ENCODE measurements at places on chromosomes 2 and 18. TPM values are rescaled to one million over a fixed set of nuclear protein-coding genes. Genes with fewer than 3 reads are reported as not detected.

DNA sequence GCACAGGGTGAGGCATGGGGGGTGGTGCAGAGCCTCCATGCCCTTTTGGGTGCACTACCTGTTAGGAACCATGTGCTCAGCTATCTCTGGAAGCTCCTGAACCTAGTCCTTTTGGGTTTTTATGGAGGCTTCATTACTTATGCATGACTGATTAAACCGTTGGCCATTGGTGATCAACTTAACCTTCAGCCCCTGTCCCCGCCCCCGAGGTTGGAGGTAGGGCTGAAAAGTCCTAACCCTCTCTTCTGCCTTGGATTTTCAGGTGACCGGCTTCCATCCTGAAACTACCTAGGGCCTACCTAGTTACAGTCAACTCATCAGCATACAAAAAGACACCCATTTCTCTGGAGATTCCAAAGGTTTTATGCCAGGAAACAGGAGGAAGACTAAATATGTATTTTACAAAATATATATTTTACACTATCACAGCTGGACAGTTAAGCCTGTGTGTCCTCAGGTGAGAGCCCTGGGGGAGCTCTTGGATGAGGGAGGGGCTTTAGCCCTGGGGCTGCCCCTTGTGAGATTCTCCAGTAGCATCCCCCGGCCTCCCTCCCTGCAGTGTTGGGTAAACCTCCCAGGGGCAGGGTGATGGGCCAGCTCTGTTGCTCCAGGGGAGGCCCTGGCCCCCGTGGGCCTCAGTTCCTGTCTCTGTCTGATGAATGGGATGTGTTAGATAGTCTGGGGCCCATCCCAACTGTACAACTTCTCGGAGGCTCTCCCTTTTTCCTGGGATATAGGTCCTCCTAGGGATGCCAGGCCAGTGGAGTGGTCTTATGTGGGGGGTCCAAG is 24.1 kb downstream of the GLI2 start:
- DNase-seq = no peak

GRCh38 chr2:62227386-62228075 is 31.6 kb downstream of the B3GNT2 start:
- no peak for DNase-seq

- DNase-seq = no peak
Observed at GRCh38 chr2:25881764-25882163, 3.5 kb upstream of the ASXL2 start.

DNA sequence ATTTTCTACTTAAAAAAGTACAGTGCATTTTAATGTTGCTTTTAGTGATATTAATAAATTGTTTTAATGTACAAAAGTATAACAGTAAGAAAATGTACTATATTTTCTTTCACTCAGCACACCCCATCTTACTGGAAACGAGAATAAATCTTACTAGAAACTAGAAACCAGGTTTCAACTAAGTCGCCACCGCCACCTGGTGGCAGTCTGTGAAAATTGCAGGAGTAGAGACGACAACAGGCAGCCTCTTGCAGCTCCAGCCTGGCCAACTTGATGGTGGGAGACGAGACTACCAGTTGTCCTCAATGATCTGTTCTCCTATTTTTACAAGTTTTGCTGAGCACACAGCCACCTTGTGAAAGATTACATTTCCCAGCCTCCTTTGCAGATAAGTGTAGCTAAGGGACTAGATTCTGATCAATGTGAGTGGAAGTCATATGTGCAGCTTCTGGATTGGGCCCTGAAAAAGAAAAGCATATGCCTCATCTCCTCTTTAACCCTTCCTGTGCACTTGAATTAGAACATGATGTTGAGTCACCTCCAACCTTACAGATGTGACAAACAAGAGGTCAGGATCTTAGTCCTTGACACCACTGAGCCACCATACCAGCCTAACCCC is 8.7 kb downstream of the OTOF start:
- no peak for DNase-seq

DNA sequence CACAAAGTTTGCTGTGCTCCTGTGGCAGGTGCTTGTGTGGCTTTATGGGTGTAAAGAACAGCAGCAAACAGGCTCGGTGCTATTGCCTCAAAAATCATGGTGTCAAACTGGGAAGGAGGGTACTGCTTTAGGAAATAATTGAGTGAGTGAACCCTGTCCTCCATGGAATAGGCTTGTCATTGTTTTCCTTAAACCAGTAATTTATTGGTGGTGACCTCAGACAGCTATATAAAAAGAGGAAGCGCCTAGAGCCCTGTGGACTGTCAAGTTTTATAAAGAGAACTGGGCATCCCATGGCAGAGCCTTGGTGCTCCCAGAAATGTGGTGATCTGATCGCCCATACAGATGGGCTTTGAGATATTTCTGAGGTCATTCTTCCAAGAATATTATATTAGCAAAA is 4.7 kb upstream of the CXCR4 start:
- no peak for DNase-seq

GRCh38 chr2:129906861-129907235 is 72.6 kb upstream of the RAB6C start:
- DNase-seq = no peak

GRCh38 chr2:12429779-12430406 is 286.8 kb upstream of the TRIB2 start:
- DNase-seq = no peak

DNA sequence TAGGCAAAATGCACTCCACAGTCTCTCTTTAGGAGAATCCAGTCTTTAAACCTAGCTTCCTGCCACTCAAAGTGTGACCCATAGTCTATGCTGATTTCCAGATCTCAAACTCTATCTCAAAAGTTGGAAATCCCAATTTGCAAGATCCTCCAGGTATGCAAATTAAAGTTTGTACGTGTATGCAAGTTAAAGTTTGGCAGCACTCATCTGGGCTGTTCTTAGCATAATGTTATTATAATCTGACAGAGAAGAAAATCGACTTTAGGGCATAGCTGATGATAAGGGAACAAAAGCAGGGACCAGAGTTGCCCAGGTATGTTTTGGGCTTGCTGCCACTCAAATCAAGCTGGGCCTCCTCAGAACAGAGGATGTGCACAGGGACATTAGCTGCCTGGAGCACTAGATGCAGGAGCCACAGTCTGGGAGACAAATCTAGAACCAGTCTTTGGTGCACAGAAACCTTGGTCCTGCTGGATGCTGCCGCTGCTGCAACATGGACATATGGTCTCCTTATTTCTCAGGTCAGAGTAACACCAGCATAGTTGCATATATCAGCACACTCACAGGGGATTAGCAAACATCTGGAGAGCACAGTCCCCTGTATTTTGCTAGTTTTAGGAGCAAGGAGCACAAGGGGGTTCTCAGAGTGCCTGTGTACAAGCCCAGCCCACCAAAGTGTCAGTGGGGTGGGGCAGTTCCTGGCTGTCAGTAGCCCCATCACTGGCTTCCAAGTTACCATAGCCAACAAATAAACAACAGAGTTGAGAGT is 242.6 kb downstream of the TTC32 start:
- DNase-seq = no peak

GRCh38 chr2:233367586-233367985 is 13.3 kb downstream of the DGKD start:
- no peak for DNase-seq

- no peak for DNase-seq
Observed at GRCh38 chr18:63195326-63196159, 124.0 kb downstream of the BCL2 start.

The DSC1 gene
- total RNA-seq = not detected

The KCNJ3 gene
- total RNA-seq = not detected

The COL6A3 gene
- total RNA-seq = 244 TPM

The BCL11A gene
- 6.1 TPM for total RNA-seq

The CFAP210 gene
- total RNA-seq = not detected

The EPAS1 gene
- total RNA-seq = 676 TPM

All from glomerular endothelial cell (primary cell).